ENCODE measurements at places on chromosomes 4 and X.

GRCh38 chrX:97401154-97401553 lies 517.4 kb downstream of the RPA4 start:
- no peak for DNase-seq

DNA sequence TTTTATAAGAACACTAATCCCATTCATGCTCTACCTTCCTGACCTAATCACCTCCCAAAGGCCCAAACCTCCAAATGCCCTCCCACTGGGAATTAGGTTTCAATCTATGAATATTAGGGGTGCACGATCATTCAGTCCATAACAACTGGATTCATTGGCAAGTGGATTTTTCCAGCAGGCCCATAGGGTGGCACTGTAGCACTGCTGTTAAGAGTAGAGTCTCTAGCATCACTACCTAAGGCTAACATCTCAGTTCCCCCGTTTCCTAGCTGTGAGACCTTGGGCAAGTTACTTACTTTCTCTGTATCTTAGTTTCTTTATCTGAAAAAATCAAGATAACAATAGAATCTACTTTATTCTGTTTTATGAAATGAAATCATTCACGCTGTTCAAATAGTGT lies 315.8 kb downstream of the STIM2 start:
- no peak for DNase-seq

- no peak for DNase-seq
Observed at GRCh38 chrX:137234651-137235402, 201.0 kb upstream of the GPR101 start.

DNA sequence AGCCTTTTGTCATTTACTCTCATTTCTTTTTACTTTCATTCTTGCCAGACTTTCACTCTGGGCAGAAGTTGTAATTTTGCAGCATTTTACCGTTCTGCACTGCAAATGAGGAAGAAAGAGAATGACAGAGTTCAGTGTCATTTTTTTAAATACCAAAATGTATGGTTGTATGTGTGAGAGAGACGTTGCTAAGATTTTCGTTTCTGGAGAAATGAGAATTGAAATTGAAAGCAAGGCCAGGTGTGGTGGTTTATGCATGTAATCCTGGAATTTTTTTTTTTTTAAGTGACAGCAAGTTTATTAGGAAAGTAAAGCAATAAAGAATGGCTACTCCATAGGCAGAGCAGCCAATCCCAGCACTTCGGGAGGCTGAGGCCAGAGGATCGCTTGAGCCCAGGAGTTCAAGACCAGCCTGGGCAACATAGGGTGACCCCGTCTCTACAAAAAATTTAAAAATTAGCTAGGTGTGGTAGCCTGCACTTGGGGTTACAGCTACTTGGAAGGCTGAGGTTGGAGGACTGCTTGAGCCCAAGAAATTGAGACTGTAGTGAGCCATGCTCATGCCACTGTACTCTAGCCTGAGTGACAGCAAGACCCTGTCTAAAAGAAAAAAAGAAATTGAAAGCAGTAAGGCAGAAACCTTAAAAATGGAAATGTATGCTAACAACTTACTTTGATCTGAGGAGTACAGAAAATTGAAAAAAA lies 12.9 kb downstream of the DCK start:
- no peak for DNase-seq

- DNase-seq: no peak
Observed at GRCh38 chr4:173761938-173762337, 231.9 kb upstream of the HAND2 start.

DNA sequence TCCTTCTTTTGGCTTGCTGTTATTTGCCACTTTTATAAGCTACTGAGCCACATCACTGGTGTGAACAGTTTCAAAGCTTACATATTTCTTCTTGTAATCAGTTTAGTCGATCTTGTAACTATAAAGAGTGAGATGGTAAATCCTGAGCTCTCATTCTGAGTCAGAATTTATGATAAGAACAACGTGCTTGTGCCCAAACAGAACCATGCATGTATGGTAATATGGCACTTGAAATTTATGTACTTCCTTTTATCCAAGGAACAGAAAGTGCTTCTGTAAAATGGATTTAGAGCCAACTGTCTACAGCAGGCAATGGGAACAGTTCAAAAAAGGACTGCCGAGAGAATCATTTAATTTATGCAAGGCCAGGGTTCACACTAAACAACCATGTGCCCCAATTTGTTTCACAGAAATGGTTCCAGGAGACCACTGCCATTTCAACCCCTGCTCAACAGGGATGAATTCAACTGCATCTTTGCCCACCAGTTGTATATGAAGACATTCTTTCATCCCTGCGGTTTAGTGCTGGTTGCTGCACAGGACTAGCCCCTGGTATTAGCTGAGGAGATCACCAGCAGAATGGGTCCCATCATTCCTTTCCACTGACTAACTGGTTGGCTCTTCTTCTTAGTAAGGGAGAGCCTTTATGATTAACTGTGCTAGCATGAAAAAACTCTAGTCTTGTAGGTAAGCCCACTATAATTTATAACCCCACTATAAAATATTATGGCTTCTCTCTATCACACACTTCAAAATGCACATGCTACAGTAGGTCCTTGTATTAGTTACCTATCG lies 162.9 kb upstream of the PGRMC2 start:
- no peak for DNase-seq

DNA sequence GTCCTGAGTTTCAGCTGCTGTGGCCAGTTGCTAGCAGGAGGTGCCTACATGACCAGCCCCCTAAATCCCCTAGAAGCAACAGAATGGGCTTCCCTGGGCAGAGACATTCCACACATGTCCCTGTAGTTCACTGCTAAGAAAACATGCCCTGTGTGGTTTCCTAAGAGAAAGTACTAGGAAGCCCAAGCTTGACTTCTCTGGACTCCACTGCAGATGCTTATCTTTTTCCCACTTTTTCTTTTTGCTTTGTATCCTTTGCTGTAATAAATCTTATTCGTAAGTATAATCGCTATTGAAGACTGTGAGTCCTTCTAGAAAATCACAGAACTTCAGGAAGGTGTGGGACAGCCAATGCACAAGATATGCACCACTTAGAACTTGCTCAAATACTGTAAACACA lies 15.6 kb downstream of the RPGR start:
- DNase-seq: no peak

DNA sequence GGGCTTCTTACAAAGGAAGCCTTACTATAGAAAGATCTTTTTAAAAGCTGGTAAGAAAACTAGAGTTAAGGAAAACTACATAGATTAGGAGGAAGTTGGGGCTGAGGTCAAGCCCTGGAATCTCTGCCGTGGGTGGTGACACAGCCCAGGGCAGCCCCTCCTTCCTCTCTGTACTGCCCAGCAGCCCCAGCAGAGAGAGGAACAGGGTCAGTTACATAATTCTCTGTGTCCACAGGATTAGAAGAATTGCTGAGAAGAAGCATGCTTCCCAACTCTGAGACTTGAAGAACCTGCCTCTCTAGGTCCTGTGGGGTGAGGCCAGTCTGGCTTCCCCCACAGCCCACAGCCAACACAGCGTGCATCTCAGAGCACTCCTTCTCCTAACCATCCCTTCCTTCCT lies 9.2 kb upstream of the ABLIM2 start:
- DNase-seq: no peak

DNA sequence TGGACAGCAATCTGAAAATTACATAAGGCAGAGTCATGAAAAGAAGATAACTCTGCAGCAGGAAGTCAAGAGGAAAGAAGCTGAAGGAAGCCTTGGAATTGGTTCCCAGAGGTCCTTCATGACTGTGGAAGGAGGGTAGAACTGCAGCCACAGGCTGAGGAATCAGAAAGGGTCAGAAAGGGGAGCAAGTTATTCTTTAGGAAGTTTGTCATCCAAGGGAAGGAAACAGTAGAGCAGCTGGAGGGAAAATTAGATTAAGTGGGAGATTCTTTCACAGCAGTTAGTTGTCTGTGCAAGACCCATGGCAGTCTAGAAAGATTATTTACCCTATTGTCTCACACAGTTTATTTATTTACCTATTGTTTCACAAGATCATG lies 9.3 kb upstream of the ADH1C start:
- no peak for DNase-seq

GRCh38 chr4:11160288-11160687 lies 268.4 kb downstream of the HS3ST1 start:
- no peak for DNase-seq

DNA sequence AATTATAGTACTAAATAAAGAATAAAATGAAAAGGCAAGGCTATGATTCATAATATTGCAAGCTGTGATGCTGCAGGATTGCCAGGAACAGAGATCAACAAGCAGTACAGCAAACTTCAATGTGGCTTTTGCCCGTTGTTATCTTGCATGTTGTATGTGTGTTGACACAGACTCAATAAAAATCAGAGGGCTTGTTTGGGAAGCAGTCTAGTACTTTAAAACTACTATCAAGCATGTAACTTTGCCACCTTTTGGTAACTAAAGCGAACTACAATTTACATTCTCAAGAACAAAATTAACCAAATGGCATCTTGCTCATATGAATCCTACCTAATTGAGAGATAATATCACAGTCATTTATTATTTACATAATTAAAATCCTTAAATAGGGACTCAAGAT lies 79.8 kb upstream of the GPM6A start:
- DNase-seq: no peak

- no peak for DNase-seq
Observed at GRCh38 chr4:68714400-68714799, 43.9 kb upstream of the UGT2B15 start.

DNA sequence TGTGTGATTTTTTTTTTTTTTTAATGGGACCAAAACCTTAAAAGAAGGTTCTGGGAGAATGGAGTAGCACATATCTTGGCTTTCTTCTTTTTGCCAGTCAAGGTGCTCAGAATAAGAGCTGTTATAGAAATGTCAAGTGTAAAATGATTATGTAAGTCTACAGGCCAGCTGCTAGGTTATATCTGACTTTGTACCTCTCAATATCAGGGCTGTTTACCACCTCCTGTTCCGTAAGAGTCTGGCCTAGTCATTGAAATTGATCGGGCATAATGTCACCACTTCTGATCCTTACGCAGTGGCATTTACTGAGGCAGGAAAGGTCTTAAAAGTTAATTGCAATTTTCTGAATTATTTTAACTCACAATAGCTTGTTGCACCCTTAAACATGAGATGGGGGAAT lies 41.1 kb downstream of the LIMCH1 start:
- no peak for DNase-seq

DNA sequence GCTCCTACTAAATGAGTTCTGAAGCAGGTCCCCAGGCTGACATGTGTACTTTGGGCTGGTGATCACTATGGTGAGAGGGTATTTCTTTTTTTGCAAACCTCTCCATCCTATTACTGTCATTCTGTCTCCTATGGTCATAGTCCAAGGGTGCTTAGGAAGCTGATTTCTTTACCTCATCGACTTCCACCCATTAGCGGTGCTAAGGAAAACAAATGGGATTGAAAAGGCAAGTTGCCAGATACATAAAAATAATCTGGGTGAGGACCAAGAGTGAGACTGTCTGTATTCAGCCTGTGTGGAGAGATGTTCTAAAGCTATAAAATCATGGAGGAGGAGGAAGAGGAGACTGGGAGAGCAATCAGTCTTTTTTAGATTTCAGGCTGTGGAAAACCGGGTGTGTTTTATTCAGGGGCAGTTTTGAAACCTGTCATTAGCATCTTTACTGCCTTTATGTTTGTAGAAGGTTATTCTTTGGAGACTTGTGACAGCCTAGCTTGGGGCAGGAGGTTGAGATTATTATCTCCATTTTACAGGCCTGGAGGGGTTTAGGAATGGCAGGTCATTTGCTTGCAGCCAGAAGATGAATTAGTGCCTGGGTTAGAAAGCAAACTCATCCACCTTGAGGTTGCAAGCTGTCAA lies 1.9 kb downstream of the TMEM164 start:
- no peak for DNase-seq

DNA sequence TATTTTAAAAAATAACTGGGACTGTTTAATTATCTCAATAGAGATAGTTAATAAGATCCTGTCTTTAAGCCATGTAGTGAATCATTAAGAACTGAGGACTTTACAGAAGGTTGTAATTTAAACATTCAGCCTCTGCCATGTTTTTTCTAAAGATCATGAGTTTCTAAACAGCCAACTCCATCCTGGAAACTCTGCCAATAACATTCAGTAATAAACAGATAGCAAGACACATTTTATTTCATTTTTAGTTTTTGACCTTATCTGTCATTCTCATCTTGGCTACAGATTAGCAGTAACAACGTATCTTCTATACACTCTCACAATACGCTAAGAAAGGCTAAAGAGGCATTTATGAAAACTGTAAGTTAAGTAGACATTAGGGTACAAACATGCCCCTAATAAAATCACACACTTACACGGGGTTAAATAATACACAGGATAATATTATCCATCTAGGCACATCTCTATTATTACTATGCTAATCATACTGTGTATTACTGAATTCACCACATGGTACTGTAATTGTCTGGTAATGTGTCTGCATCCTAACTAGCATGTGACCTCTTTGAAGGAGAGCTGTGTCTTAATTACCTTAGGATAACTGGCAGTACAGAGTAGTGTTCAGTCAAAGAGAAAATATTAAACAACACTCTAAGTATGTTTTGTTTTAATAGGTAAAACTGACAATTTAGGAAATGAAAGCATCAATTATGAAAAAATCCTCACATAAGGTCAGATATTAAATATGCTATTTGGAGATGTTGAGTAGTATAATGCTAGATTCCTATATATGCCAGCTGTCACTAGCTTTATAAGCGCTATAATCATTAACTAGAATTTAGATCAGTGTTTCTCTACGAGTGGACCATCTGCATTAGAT lies 122.4 kb upstream of the NAP1L5 start:
- DNase-seq: no peak

GRCh38 chr4:94508296-94508695 lies 56.6 kb downstream of the PDLIM5 start:
- DNase-seq: no peak

GRCh38 chr4:11739992-11740391 lies 311.3 kb upstream of the HS3ST1 start:
- DNase-seq: no peak

DNA sequence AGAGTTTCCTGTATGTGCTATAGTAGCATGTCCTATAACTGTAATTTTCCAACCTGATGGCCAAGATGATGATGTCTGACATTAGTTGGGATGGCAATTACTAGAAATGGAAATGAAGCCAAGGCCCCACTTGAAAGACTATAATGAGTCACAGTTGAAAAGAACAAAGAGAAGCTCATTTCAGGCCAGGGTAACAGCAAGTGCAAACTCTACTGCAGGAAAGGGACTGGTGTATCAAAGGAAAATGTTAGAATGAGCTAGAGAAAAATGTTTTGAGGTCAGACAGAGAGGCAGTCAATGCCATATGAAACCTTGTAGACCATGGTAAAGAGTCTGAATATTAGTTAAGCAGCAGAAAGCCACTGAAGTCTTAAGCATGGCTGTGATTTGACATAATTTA lies 146.2 kb upstream of the SH3RF1 start:
- no peak for DNase-seq

DNA sequence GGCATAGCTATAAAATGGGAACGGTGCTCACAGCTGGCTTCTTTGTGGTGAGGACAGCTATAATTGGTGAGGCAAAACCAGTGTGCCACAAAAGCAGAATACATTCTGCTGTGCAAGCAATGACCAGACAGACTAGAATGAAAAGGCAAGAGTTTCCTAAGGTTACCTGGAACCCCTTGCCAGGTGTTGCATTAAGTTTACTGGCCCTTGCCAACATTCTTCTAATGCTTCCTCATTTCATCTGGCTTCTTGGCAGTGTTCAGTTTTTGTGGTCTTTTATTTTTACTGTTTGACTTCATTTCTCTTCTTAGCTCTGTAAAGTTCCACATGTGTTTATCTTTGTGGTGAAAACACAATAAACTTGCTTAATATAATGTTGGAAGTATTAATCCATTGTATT lies 131.4 kb downstream of the PTTG2 start:
- no peak for DNase-seq

All from cortex of kidney (tissue), 1 donor.